ENCODE measurements at places on chromosomes 12 and 14.
A peak's percentile ranks its signal among the peaks of the same experiment; 100 is the strongest.

DNA sequence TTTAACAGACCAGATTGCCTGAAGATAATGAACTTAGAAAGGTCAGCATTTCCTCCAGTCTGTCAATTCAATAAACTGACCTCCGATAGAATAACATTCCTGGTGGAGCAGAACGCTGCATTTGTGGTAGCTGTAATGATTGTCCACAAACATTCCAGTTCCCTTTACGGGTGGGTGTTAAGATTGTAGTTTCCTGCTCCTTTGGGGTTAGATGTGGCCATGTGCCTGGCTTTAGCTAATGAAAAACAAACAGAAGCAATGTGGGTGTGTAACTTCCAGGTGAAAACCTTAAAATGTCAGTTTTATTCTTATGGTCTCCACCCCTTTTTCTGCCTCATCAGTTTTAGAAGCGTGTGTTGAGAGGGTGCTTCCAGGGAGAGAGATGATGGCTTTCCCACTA lies 217.3 kb upstream of the CRY1 start:
- H3K27me3 ChIP-seq: no peaks in the 10 kb centered on the region
- no peaks in the 10 kb centered on the region for H3K36me3 ChIP-seq
- H3K4me3 ChIP-seq: no peak overlapping the region
- DNase-seq: no peak

GRCh38 chr14:35998303-35998702 lies 172.2 kb downstream of the BRMS1L start:
- DNase-seq: no peak
- no peak overlapping the region for H3K27ac ChIP-seq
- no peaks in the 10 kb centered on the region for H3K27me3 ChIP-seq
- no peak overlapping the region for H3K4me3 ChIP-seq
- H3K4me1 ChIP-seq: no peaks in the 10 kb centered on the region
- H3K36me3 ChIP-seq: no peaks in the 10 kb centered on the region

GRCh38 chr14:91996948-91997371 lies 42.9 kb downstream of the TRIP11 start:
- H3K27ac ChIP-seq: no peak overlapping the region
- peak; percentile 50 for DNase-seq
- peaks cover 27% of the 10 kb centered on the region for H3K4me1 ChIP-seq
- peaks cover 4% of the 10 kb centered on the region for H3K36me3 ChIP-seq
- no peaks in the 10 kb centered on the region for H3K27me3 ChIP-seq

GRCh38 chr12:117590386-117590785 lies 229.0 kb upstream of the NOS1 start:
- no peaks in the 10 kb centered on the region for H3K4me1 ChIP-seq
- no peak overlapping the region for H3K4me3 ChIP-seq
- H3K27me3 ChIP-seq: no peaks in the 10 kb centered on the region
- DNase-seq: no peak
- no peaks in the 10 kb centered on the region for H3K36me3 ChIP-seq
- no peak overlapping the region for H3K27ac ChIP-seq

- no peak for DNase-seq
- no peaks in the 10 kb centered on the region for H3K27me3 ChIP-seq
- H3K4me1 ChIP-seq: peaks cover 44% of the 10 kb centered on the region
- H3K36me3 ChIP-seq: peaks cover 5% of the 10 kb centered on the region
- H3K27ac ChIP-seq: no peak overlapping the region
- H3K4me3 ChIP-seq: no peak overlapping the region
Measured at GRCh38 chr12:49661191-49661590, 37.8 kb downstream of the PRPF40B start.

GRCh38 chr12:53791735-53792326 lies 40.1 kb upstream of the CISTR start:
- DNase-seq: peak; percentile 6
- H3K27ac ChIP-seq: no peak overlapping the region
- no peaks in the 10 kb centered on the region for H3K36me3 ChIP-seq
- H3K4me1 ChIP-seq: no peaks in the 10 kb centered on the region
- no peak overlapping the region for H3K4me3 ChIP-seq

- no peak overlapping the region for H3K4me3 ChIP-seq
- no peak for DNase-seq
- no peaks in the 10 kb centered on the region for H3K27me3 ChIP-seq
- no peaks in the 10 kb centered on the region for H3K4me1 ChIP-seq
Measured at GRCh38 chr12:28568118-28568517, 377.9 kb downstream of the CCDC91 start.

DNA sequence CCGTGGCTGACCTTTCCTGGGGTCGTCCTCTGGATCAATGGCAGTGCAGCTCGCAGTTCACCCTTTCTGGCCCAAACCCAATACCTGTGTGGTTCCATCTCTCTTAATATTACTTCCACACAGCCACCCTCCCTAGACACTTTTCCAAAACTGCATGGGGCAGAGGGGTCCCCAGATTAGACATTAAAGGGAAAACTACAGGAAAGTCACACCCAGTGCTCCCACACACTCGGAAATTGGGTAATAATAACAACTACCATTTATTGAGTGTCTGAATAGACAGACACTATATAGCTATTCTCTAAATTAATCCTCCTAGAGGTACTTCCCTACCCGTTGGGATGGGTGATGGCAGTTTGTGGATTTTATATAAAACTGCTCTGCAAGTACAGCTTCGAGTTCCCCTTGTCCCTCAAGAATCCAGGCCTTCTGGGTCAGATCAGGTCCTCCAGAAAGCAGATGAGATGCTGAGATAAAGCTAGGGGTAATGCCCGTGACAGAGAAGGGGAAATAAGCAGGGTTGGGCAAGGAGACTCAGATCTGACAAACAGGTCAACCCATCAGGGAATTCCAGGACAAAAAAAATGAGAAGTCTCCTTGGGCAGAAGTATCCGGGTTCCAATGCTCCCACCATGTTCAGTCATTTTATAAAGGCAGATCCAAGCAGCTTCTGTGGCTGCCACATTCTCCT lies 795 bp upstream of the PXN start:
- H3K4me3 ChIP-seq: no peak overlapping the region
- H3K27me3 ChIP-seq: no peaks in the 10 kb centered on the region
- no peak for DNase-seq
- H3K27ac ChIP-seq: peak overlapping the region; percentile 40

DNA sequence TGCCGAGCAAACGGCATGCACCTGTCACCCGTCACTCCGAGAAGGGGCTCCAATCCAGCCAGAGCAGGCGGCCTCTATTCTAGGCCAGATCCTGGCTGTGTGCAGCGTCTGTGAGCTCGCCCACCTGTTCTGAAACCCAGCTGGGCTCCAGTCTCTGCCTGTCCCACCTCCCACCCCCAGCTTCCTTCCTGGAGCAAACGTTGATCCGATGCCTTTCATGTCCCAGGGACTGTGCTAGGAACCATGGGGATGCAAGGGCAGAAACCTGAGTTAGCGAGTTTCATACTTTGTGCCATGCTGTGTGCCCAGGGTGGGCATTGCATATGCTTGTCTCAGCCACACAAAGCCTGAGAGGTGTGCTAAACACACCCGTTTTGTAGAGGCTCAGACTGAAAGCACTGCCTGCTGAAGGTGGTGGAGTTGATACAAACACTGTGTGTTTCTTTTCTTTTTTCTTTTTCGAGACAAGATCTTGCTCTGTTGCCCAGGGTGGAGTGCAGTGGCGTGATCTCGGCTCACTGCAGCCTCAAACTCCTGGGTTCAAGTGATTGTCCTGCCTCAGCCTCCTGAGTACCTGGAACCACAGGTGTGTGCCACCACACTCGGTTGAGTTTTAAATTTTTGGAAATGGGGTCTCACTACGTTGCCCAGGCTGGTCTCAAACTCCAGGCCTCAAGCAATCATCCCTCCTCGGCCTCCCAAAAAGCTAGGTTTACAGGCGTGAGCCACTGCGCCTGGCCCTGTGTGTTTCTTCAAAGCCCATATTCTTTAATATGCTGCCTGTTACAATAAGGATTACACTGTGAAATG lies 84.1 kb upstream of the MED13L start:
- DNase-seq: no peak
- H3K27me3 ChIP-seq: no peaks in the 10 kb centered on the region
- no peaks in the 10 kb centered on the region for H3K36me3 ChIP-seq
- no peak overlapping the region for H3K4me3 ChIP-seq

DNA sequence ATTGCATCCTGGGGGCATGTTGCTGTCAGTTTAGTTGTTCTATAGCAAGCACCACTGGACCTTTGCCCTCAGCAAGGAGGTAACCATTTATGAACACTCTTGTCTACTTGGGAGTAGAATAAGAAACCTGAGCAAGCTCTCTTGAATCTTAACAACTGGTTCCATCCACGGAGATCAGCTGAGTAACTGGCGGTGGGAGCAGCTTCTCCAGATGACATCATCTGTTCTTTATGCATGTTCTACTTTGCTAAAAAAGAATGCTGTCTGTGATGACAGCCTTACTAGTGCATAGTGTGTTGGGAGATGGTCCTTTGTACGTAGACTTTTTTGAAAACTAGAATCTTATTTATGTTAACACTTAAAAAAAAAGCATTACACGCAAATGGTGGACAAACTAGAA lies 17.7 kb downstream of the SLC4A8 start:
- H3K4me1 ChIP-seq: no peaks in the 10 kb centered on the region
- DNase-seq: no peak
- no peaks in the 10 kb centered on the region for H3K27me3 ChIP-seq
- no peaks in the 10 kb centered on the region for H3K36me3 ChIP-seq

- no peak overlapping the region for H3K4me3 ChIP-seq
- H3K27me3 ChIP-seq: no peaks in the 10 kb centered on the region
- no peak overlapping the region for H3K27ac ChIP-seq
- no peak for DNase-seq
- H3K4me1 ChIP-seq: no peaks in the 10 kb centered on the region
- H3K36me3 ChIP-seq: no peaks in the 10 kb centered on the region
Measured at GRCh38 chr12:5465384-5465783, 33.5 kb downstream of the NTF3 start.

DNA sequence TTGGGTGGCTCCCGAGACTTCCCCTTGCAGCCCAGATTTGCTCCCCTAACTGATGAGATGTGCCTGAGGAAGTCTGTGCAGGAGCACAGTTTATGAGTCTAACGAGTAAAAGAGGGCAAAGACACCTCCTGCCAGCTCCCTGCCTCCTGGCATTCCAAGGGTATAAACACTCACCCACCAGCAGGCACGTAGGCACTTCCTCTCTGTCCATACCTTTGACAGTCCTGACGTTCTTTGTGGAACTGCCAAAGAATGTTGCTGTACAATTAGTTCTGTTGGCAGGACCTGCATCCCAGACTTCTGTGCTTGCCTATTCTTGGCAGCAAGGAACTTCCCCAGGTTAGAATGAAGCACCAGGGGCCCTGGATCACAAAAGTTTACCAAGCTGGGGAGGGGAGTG lies 889.3 kb downstream of the BCL11B start:
- H3K27me3 ChIP-seq: no peaks in the 10 kb centered on the region
- no peak for DNase-seq
- no peaks in the 10 kb centered on the region for H3K4me1 ChIP-seq
- no peak overlapping the region for H3K27ac ChIP-seq
- H3K36me3 ChIP-seq: no peaks in the 10 kb centered on the region

- H3K36me3 ChIP-seq: no peaks in the 10 kb centered on the region
- no peaks in the 10 kb centered on the region for H3K27me3 ChIP-seq
- no peak overlapping the region for H3K27ac ChIP-seq
- no peak for DNase-seq
- no peaks in the 10 kb centered on the region for H3K4me1 ChIP-seq
- H3K4me3 ChIP-seq: no peak overlapping the region
Measured at GRCh38 chr14:88482524-88482923, 72.3 kb downstream of the PTPN21 start.

DNA sequence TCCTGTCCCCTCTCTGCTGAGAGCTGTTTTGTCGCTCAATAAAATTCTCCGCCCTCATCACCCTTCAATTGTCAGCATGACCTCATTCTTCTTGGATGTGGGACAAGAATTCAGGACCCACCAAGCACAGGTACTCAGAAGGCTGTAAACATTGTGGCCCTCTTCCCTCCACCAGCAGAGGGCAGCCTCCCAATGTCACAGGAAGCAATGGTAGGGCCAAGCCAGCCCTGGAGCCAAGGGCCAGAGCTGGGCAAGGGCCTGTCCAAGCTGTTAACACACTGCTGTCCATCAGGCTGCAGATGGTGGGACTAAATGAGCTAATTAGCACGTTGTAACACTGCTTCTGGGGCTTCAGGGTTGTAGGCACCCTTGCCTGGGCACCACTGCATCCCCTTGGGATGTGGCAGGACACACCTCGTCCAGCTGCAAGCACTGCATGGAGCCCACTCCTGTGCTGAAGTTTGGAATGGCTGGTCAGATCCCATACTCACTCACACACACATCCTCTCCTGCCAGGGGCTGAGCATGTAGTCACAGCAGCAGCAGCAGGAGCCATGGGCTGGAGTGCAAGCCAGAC lies 62.7 kb upstream of the HECTD1 start:
- H3K27me3 ChIP-seq: no peaks in the 10 kb centered on the region
- no peaks in the 10 kb centered on the region for H3K4me1 ChIP-seq
- H3K36me3 ChIP-seq: no peaks in the 10 kb centered on the region
- peak; percentile 26 for DNase-seq
- H3K27ac ChIP-seq: no peak overlapping the region

GRCh38 chr14:69262516-69262915 lies 2.6 kb downstream of the GALNT16 start:
- no peaks in the 10 kb centered on the region for H3K27me3 ChIP-seq
- H3K27ac ChIP-seq: no peak overlapping the region
- no peak for DNase-seq
- no peaks in the 10 kb centered on the region for H3K4me1 ChIP-seq

DNA sequence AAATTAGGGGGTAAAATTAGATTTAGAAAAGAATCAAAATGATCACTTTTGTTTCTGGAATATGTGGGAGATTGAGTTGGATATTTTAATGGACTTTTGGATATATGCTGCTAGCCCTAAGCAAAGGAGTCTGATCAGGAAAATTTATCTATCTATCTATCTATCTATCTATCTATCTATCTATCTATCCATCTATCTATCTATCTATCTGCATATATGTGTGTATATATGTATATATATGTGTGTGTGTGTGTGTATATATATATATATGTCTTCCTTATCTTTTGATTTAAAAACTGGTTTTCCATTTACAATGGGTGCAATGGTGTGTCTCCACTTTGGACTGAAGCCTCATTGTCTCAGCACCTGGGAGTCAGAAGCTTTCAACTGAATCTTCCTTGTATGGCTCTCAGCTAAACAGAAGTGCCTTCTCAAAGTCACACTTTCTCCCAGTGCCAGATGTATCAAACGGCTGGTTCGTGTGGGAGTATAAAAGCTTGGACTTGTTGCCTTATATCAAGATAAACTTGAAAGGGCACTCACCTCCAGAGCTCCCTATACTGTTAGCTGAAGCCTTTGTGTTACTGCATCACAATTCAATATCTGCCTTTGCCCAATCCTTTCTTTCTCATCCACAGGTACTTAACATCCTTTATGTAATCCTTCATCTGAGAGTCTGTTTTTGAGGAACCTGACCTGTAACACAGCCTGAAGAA lies 31.6 kb upstream of the CD69 start:
- H3K4me1 ChIP-seq: peaks cover 36% of the 10 kb centered on the region
- H3K27ac ChIP-seq: no peak overlapping the region
- H3K36me3 ChIP-seq: no peaks in the 10 kb centered on the region
